ENCODE measurements at places on chromosomes 1 and 21.

DNA sequence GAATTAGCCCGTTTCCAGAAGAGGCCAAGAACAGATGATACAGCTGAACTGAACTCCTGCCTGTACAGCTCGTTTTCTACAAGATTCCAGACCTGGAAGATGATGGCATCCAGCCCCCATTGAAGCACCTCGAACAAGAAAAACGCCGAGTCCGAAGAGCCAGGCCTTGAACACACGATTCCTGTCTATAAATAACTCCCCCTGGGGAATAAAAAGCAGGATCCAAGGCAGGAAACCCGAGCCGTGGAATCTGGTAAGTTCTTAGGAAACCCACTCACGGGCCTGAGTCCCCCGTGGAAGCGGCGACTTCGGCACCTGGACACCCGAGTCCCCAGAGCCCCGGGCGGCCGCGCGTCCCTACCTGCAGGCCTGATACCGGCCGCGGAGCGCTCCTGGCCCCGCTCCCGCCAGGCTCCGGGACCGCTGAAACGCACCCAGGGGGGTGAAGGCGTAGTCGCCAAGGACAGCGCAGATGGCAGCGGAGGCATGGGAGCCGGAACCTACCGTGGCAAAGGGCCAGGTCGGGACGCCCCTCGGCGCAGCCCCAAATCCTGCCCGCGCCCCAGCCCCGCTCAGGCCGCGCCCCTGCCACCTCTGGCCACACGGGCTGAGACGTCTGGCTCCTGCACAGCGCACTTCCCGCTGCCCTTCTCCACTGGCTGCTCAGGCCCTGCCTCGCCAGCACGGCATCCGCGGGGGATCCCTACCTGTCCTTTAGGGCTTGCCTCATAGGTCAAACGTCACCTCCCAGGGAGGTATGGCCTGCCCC, 14.0 kb upstream of the HLCS start:
- DNase-seq, result peak; percentile 25

DNA sequence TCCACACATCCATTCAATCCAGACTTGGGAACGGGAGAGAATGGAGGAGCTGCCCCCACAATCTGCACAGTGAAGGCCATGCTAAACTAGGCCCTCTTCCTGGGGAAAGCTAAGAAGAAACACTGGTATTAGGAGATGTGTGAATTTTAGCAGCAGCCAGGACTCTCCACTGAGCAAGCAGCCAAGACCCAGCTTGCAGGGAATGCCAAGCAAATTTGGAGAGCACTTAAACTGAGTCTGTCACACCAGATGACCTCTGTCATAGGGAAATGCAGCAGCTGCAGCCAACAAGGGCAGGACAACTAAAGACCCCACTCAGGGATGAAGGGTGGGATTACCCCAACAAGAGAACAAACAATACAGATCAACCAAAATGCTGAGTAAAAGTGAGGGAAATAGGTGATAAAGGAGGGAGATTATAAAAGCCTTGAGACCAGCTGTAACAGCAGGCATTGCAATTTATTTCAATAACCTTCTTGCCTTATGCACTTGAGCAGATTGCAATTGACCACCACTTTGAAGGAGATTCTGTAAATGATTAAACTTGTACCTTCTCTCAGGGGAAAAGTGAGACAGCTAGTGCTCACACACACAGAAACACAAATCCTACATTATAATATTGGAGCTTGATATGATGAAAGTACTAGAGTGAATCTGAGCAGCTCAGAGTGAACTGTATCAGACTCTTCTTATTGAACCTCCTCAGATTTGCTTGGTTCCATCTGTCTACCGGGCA, 2.5 kb upstream of the CLCA1 start:
- DNase-seq, result no peak

DNA sequence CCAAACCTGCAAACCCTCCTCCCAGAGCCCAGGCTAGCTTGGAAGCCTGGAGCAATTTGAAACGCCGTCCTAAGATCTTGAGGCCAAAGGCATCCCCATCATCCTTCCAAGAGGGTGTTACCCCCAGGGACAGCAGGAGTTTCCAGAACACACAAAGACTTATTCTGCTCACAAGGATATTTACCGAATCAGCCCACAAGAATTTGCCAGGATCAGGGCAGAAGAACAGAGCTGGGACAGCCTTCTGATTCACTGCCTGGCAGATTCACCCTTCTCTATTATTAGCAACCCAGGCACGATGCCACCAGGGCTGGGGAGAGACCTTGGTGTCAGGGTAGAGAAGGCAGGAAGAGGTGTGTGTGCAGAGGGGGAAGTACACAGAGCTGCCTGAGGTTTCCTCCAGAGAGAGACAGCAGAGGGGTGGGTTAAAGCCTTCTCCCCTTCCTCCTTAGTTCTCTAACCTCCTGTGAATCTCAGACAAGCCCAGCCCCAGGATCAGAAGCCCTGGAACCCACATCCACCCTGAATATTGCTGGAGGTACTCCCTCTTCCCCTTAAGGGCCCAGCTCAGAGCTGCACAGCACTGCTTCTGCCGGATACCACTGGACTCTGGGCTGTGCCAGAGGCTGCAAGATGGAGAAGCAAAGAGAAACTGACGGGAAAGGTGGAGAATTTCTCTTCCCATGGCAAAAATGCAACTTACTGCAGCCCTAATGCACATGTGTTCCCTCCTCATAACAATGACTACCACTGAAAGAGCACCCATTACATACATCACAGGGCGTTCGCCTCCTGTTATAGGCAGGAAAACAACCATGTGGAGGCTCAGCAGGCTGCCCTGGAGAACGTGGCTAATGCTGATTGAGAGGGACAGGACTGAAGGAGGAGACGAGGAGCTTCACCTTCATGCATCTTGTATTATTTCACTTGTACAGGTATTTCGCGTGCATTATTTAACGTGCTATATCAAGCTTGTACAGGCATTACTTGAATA, 61.8 kb downstream of the ITPKB start:
- peak; percentile 88 for DNase-seq

- no peak for DNase-seq
Observed at GRCh38 chr1:214247501-214248041, 33.4 kb upstream of the SMYD2 start.

- no peak for DNase-seq
Observed at GRCh38 chr21:44695641-44696040, 1.3 kb upstream of the KRTAP10-12 start.
